ENCODE measurements at places on chromosomes 3 and 15.
A peak's percentile ranks its signal among the peaks of the same experiment; 100 is the strongest.

DNA sequence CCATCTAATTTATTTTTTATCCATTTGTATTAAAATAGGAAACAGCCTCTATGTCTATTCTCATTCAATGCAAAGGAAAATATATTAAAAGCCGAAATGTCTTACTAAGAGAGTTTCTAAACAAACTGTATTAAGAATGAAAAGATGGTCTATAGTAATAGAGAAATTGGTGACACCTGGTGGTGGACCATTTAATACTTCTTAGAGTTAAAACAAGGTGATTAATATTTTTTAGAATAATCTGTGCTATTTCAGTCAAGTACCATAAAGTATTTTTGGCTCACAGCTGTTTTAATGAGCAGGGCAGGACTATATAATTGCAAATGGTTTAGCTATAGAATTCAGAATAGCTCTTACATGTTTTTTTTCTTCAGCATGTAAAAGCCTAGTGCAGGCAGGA, 55.7 kb downstream of the SYNPR start:
- no peak for DNase-seq

DNA sequence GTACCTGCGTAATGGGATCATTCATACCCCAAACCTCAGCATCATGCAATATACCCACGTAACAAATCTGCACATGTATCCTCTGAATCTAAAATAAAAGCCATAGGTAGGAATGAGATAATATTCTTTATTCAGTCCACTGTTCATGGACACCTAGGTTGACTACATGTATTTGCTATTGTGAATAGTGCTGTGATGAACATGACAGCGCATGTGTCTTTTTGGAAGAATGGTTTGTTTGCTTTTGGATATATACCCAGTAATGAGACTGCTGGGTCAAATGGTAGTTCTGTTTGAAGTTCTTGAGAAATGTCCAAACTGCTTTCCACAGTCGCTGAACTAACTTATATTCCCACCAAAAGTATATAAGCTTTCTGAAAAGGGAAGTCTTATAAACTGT, 117.9 kb upstream of the FAM3D start:
- no peak for DNase-seq

DNA sequence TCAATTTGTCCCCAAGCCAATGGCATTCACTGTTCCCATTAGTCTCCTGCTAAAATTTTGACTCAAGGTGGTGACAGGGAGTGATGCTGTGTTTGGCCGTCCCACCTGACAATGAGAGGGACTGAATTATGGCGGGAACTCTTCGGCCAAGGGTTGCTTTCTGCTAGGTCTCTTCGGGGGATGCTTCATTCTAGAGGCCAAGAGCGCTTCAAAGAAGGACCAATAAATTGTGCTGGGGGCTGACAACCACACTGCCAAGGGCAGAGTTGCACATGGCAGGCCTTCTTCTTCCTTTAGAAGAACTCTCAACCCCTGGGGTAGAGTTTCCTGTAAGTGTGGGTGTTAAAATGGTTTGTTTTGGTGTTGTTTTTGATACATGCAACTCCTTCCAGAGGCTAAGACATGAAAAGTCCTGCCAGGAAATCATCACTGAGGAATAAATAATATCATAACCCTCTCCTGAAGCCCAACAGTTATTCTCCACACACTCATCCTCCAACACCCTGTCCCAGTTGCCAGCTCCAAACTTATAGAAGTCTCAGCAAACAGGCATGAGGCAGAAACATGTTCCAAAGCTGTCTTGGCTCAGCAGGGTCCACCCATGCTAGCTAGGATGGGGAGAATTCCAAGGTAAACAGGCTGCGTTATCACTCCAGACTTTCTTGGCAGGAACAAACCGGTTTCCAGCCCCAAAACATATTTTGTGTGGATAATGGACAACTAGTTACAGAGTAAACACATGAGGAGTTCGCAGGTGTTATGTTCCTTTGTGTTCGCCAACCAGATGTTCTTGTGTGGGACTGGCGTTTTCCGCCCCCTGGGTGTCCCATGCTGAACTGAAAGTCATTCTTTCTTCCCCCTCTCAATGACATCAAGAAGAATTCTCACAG, 396.7 kb upstream of the RGMA start:
- DNase-seq: no peak

- DNase-seq: no peak
These were observed 5.9 kb downstream of the MEX3B start for GRCh38 chr15:82039871-82040270.

GRCh38 chr3:26592451-26592850, 30.1 kb upstream of the LRRC3B start:
- DNase-seq: no peak

- no peak for DNase-seq
These were observed 85.0 kb downstream of the FAM81A start for GRCh38 chr15:59522988-59523461.

DNA sequence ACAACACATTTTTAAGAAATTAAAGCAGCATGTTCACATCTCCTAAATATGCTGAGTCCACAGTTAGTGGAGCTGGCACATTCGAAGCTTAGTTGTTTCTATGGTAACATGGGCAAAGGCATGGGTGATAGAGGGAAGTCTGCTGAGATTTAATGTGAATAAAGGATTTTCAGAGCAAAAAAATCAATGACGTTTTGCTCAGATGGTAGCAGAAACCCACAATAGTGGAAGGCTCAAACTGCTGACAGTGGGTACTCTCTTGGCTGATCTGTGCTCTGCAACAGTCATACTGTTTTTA, 795.1 kb upstream of the ARPP21 start:
- no peak for DNase-seq

DNA sequence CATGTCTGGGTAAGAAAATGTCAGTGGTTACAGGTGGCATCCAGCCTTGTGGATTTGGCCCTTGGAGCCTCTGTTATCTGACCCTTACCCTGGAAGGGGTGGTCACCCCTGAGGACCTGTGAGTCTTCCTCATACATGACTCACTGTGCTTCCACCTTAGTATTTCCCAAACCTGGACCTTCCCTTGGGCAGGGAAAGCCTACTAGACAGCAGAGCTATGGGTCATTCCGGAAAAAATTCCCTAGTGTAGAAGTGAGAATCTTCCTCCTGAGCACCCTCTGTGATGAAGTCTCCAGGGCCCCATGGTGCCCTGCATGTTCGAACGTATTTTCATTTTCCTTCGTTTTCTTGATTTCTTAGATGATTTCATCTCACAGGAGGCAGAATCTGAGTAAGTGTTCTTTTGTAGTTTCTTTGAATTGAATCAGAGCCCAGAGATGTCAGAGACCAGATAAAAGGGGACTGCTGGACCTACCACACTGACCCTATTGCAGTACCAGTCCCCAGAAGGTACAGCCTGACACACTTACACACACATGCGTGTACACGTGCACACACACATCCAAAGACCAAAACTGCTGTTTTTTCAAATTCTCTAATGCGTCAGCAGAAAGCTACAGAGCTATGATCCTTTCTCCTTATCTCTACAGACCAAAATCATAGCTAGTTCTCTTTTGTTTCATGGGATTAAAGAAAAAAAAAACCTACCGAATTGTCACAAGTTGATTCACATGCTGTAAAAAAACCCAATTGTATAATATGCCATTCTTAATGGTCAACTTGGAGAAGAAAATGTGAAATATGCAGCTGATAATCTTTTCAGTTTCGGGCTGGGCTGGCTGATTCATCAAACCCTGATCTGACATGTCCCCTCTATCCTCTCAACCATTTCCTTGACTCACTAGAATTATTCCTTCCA, 50.5 kb upstream of the ARHGEF3 start:
- DNase-seq: no peak

- DNase-seq: no peak
These were observed 15.1 kb downstream of the ACVR2B start for GRCh38 chr3:38468765-38469164.

GRCh38 chr3:58524326-58524888, 12.6 kb downstream of the ACOX2 start:
- no peak for DNase-seq

DNA sequence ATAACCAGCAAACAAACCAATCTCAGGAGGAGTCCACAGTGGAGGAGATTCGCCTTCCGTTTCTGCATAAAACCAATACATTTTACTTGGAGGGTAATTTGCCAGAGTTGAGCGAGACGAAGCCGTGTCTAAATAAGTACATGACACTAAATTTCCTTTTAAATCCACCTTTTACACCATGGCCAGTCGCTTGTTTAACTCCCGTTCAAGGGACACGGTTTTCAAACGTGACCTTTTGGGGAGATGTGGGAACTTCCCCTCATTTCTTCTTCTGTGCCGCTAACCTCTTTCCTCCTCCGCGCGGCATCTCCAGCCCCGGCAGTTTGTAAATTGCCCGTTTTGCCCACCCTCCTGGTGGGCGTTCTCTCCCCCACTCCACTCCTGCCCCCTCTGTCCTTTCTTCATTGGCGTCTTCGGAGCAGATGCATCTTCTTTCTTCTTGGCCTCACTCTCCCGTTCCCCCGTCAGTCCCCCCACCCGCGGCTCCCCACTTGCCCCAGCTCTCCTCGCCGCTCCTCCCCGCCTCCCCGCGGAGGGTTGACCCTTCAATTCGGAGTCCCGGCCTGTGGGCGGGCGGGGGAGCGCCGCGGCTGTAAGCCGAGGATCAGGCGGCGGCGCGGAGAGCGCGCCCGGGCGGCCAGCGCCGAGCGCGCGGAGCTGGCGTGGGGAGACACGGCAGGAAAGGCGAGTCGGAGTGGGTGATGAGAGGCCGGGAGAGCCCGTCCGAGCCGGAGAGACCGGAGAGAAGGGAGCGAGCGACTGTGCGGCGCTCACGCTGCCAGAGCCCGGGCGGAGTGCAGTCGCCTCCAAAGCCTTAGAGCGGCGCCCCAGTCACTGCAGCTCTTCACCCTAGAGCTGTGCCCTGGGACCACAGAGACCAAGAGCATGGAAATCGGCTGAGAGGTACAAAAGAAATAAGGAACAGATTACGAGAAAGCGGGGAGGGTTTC, at the start of gene NLGN1:
NLGN1 (plus strand) TSS at position 584 of the 950 bp plus-strand sequence.
- DNase-seq: no peak

DNA sequence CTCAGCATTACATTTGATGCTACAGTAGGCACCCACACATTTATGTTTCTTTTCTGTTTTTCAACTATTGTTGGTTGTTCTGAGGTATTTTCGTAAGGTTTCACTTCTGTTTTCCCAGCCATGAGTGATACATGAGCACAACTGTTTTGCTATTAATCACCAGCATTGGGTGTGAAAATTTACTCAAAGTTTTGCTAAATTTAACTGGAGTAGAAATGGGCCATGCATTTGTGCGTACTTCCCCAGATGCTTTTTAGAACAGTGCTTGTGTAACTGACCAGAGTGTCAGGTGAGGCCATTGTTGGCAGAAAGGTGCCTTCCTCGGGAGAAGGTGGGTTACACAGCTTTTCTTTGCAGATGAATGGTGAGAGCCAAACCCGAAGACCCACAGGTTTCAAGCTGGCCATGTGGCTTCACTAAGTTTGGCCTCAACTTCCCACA, 70.4 kb downstream of the ST6GAL1 start:
- peak; percentile 10 for DNase-seq

DNA sequence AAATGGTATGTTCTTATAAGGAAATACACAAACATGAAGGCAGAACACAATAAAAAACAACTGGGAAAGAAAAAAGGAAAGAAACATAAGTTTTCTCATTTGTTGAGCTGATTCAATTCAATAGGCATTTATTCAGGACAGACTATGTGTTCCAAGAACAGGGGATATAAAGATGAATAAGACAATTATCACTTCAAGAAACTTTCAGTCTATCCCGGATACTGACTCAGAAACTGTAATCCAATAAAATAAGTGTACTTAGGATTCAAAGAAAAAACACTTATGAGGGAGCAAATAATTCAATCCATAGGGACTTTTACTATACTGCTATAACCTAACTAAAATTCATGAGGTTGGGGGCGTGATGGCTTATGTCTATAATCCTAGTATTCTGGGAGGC, 3.5 kb upstream of the POPDC2 start:
- no peak for DNase-seq

DNA sequence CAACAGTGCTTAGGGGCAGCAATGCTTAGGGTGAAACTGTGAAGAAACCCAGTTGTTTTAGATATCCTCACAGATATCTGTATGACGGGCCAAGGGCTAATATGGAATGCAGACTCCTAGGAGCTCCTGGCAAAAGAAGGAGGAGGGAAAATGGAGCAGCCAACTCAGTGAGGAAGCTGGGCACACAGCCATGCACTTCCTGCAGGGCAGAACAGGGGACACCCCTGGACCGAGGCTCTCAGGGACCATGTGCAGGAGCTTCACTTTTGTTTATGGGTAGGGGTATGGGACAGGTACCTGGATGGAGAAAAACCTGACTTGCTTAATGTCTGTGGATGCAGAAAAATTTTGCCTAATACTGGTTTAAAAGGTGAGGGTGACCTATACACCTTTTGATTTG, 20.2 kb downstream of the NIPA1 start:
- no peak for DNase-seq

DNA sequence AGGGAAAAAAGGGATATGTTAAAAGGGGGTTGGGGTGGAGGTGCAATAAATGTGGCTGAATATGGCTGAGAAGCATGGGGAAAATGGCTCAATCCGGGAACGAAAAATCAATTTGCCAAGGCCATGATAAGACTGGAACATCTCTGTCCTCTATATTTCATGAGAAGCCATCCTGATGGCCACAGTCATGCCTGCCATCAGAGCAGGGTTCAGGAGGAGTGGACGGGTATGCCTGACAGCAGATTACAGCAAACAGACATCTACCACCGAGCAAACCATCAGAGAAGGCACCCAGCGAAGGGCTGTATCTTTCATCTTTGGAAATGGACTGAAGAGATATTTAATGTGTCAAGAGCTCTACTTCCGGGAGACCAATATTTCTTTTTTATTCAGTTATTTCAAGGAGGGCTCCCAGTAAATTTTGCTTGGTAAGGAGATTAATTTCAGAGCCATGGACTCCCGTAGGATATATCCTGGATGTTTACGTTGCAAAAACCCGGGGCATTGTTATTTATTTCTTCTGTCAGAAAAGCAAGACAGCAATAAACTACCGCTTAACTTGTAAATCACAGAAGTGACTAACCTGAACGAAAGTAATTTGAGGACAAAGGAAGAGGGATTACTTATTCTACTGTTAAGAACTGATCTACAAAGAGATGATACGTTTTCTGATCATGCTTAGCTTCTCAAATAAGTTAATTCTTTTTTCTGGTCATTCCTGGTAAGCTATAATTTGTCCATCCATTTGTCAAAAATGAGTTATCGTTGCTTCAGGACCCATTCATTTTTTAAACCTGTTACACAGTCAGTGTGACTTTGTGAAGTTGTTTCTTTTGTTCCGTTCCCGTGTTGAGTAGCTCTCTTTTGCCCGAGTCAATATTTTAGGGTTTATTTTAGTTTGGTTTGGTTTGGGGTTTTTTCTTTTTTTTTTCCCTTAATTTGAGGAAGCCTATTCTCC, 80.6 kb upstream of the CHD2 start:
- DNase-seq: no peak

GRCh38 chr15:40992241-40992741, 39.0 kb downstream of the CHAC1 start:
- no peak for DNase-seq

DNA sequence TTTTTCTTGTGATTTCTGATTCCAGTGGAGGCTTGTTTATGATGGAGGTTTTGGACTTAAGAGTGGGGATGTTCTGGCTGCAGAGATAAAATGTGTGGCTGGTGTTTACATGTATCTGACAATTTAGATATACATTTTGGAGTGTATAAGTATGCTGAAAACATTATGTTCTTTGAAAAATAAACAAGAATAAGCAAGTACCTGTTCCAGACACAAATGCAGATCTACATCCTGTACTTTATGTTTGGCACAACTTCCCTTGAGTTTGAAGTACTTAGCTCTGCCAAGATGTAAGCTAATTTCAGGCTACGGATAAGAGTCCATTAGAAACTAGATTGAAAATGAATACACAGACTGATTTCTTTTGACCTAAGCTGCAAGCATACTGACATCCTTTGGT, 277.2 kb downstream of the CHST2 start:
- DNase-seq: no peak

Measured in activated CD4-positive, CD25-positive, alpha-beta regulatory T cell (primary cell).